Amygdala (tissue), 56 donors: ENCODE measurements at places on chromosomes 7 and 10.

DNA sequence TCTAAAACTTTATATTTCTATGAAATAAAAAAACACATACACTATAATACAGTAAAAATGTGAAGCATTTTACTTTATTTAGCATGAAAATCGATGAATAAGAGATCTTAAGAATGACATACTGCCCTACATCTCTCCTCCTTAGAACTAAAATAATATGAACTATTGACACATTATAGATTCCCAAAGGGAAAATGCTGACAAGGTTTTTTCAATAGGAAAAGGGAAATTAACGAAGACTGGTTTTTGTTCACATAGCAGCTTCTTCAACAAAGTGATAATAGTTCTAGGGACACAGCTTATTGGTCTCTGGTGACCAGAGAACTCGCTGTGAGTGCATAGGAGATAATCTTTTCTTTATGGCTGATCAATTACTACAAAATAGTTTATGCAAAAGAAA is 57.9 kb upstream of the FEZF1 start:
- DNase-seq: no peak

DNA sequence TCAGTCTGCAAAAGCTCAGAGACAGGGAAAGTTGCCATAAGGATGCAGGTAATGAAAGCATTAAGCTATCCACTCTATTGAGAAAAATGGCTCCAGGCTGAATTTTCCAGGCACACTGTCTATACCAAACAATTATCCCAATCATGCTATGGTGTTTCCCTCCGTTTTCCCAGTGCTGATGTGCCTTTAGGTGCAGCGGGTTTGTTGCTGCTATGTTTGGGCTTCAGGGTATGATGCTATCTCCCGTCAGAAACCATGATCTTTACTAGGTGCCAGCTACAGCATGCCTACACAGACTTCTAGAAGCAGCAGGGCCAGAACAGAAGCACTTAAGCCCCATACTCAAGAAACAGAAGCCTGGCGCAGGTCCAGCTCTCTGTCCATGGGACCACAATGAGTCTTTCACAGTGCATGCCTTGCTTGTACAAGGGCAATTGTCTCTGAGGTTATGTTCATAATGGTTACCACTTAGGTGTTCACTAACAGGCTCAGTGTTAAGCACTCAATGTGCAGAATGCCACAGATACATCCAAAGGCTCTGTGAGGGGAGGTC is 19.4 kb downstream of the STEAP1B start:
- DNase-seq: no peak

GRCh38 chr7:41187322-41187721 is 515.6 kb downstream of the INHBA start:
- no peak for DNase-seq

- DNase-seq: no peak
Observed at GRCh38 chr10:69814251-69814650, 12.5 kb downstream of the COL13A1 start.

DNA sequence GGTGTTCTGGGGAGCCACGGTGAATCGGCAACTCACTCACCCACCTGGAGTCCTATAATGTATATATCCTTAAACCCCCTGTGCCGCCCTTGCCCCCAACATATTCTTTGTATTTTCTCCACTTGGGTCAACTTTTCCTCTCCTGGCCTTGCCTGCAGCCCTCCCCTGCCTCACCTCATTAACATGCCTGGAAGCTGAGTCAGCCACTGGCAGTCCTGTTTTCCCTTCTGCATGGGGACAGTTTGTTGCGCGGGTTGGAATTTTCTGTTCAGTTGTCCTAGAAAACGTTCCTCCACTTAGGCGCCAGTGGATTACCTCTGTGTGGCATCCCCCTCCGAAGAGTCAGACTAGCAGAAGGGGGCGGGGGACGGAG is 97.4 kb downstream of the C10orf105 start:
- DNase-seq: no peak
